ENCODE measurements at places on chromosomes 16 and 17.

DNA sequence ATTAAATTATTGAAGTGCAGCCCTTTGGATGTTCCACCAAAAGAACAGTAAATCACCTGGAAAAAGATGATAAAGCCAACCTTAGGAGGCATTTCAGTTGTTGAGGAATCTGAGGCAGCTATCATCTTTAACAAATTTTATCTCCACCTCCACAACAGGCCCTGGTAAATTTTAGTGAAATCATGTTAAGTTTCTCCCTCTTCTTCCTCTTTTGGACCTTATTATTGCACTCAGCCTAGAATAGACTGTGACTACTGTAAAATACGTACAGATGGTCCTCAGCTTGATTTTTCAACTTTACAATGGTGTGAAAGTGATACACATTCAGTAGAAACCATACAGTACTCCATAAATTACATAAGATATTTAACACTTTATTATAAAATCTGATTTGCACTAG, 90.3 kb downstream of the USP32 start:
- DNase-seq: no peak

DNA sequence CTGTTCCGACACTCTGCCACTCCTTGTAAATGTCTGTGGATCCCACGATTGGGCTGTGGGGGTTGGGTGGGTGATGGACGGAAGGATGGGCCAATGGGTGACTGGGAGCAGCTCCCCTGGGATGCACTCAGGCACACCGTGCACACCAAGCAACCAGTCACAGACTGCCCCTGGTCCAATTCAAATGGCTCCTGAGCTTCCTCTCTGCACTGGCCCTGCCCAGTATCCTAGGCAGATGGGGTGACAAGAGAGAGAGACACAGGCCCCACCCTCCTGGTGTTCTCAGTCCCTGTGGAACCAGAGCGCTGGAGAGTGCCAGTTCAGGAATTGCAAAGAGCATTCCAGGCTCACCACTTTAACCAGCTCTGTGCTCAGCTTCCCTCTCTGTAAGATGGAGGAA, 32.8 kb downstream of the BEAN1 start:
- no peak for DNase-seq

DNA sequence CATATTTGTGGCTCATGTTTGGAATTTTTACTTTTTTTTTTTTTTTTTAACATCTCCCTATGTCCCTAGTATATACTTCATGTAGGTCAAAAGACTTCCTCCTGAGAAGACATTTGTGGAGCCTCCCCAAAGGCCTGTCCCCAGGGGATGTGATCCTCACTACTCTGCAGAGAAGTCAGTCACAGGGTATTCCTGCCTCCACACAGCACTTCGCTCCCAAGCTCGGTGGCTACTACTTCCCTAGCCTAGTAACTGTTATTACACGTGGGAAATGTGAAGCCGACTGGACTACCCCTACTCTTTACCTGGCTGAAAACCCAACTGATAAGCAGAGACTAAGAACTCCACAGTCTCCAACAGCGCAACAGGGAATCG, 116.8 kb downstream of the HIC1 start:
- DNase-seq: no peak

GRCh38 chr16:13435873-13436474, 484.0 kb upstream of the ERCC4 start:
- no peak for DNase-seq

- no peak for DNase-seq
Observed at GRCh38 chr17:32626379-32626791, 139.6 kb downstream of the CDK5R1 start.

DNA sequence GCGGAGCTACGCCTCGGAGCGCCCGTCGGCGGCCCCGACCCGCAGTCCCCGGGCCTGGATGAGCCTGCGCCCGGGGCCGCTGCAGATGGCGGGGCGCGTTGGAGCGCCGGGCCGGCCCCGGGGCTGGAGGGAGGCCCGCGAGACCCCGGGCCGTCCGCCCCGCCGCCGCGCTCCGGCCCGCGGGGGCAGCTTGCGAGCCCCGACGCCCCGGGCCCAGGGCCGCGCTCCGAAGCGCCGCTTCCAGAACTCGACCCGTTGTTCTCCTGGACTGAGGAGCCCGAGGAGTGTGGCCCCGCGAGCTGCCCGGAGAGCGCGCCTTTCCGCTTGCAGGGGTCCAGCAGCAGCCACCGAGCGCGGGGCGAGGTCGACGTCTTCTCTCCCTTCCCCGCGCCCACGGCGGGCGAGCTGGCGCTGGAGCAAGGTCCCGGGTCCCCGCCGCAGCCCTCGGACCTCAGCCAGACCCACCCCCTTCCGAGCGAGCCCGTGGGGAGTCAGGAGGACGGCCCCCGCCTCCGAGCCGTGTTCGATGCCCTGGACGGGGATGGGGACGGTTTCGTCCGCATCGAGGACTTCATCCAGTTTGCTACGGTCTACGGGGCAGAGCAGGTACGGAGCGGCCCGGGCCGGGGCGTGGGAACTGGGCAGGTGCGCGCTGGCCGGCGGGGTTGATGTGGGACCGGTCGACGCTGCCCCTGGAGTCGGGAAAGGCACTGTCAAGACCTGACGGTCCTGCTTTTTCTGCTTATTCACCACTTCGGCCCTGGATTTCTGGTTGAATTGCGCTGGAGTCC, 861 bp downstream of the RAB11FIP3 start:
- DNase-seq: no peak
